ENCODE measurements at places on chromosomes 3 and 15.

DNA sequence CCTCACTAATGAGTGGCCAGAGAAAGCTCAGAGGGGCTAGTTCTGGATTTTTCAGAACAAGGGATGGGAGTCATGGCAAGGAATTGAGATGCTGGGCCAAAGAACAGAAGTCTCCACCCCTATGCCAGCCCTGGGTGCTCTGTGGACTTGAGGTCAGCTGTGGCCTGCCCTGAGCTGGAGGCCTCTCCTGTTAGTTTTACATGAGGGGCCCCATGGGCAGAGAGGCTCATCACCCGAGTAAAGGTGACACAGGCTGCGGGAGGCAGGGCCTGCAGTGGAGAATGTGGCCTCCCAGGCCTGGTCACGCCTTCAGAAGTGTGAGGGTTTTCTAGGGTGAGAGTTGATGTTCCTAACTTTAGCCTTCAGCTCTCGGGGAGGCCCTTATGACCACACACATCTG lies 44.9 kb downstream of the ABHD5 start:
- no peak for DNase-seq

- no peak for DNase-seq
Measured at GRCh38 chr15:73839699-73840377, 33.5 kb upstream of the TBC1D21 start.

- DNase-seq, result no peak
Measured at GRCh38 chr3:14647976-14648955, 3.3 kb upstream of the CCDC174 start.

DNA sequence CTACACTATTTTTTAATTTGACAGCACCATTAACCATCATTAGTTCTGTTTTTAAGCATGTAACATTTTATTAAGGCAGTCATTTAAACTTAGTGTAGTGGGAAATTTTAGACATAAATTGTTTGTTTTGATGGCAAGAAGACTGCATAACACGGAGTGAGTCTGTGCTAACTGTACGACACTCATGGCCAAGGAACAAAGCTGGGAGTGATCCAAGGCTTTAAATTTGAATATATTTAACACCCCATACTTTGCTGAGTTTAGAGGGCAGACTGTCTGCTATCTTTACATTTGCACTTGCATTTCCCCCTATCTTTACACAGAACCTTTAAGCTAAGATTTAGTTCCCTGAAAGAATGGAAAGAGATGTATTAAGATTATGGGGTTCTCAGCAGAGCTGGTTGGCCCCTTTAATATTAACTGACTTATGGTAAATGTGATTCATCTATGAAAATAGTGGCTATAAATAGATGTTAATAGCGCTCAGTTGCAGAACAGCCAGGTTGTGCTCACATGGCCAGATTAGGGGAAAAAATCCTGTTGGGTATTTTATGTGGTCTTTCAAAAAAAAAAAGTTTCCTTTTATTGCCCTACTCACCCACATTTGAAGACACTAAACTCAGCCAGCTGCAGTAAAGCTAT lies 120.7 kb downstream of the CMSS1 start:
- DNase-seq, result peak; percentile 9

DNA sequence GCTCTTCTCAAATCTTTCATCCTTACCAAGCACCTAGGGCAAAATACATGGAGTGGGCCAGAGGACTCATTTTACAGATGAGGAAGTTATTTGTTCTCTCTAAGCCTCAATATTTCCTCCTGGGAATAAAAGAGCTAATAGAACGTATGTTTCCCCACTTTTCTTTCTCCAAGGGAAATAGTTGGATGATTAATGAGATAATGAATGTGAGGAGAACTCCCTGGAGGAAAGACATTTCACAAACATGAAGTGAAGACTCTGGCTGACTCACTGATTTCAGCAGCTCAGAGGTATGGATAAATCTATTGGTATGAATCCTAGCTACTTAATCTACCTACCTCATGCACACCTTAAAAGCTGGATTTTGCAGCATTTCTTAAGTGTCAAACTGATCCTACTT lies 98.4 kb downstream of the ECT2 start:
- peak; percentile 48 for DNase-seq

DNA sequence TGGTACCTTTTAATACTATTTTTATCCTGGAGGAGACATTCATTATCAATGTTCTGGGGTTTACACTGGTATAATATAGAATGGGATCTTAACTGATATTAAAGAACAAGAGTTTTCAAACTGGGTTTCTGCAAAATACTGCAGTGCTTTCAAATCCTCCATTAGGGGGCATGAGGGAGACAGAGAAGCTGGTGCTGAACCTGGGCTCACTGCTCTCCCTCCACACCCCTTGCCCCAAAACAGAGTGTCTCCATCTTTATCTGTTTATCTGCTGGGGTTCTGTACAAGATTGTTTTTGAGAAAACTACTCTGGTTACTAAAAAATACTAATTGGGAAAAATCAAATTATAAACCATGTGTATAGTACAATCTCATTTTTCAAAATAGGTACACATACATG lies 41.7 kb downstream of the CADPS start:
- DNase-seq, result peak; percentile 18

- no peak for DNase-seq
Measured at GRCh38 chr3:151213151-151213550, 10.1 kb upstream of the GPR171 start.

GRCh38 chr15:60379525-60380274 lies 18.1 kb downstream of the ANXA2 start:
- peak; percentile 93 for DNase-seq

DNA sequence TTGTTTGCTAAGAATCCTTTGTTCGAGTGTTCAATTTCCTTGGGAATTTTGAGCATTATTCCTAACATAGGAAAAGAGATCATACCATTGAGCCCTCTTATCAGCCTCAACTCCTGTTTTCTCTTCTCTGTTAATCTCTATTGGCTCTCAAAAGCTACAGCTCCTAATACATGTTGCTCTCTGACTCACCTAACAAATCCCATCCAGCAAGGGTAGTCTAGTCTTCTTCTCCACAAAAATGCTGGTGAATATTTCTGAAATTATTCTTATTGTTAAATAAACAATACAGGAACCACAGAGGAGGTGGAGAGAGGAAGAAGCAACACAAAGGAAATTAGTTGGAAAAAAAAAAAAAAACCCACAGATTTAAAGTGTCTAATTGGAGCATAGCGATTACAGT lies 325.8 kb upstream of the NAALADL2 start:
- DNase-seq, result peak; percentile 21

- DNase-seq, result peak; percentile 59
Measured at GRCh38 chr15:94882071-94882712, 650.8 kb downstream of the MCTP2 start.

DNA sequence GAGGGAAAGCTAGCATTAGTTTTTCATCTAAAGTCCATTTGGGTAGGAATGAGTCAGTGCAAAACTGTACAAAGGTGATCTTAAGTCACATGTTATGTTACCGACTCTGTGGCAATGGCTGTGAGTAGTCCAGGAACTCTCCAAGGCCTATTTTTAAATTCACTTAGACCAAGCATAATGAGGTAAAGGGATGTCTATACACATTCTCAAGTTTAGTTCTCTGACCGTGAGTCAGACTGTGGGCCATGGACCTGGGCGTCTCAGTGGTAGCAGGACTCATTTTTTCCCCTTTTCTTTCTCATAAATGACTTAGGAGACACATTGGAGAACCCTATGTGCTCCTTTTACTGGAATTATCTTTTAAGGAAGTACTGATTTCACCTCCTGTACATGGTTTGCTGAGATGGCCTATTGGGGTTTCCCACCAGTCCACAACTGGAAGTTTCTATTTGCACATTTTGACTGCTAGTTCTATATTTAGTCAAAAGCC lies 488.7 kb upstream of the TPRG1 start:
- peak; percentile 89 for DNase-seq

GRCh38 chr3:171108066-171108465 lies 81.5 kb upstream of the SLC2A2 start:
- DNase-seq, result peak; percentile 66
